ENCODE measurements at places on chromosomes 6 and 20.
A peak's percentile ranks its signal among the peaks of the same experiment; 100 is the strongest.

DNA sequence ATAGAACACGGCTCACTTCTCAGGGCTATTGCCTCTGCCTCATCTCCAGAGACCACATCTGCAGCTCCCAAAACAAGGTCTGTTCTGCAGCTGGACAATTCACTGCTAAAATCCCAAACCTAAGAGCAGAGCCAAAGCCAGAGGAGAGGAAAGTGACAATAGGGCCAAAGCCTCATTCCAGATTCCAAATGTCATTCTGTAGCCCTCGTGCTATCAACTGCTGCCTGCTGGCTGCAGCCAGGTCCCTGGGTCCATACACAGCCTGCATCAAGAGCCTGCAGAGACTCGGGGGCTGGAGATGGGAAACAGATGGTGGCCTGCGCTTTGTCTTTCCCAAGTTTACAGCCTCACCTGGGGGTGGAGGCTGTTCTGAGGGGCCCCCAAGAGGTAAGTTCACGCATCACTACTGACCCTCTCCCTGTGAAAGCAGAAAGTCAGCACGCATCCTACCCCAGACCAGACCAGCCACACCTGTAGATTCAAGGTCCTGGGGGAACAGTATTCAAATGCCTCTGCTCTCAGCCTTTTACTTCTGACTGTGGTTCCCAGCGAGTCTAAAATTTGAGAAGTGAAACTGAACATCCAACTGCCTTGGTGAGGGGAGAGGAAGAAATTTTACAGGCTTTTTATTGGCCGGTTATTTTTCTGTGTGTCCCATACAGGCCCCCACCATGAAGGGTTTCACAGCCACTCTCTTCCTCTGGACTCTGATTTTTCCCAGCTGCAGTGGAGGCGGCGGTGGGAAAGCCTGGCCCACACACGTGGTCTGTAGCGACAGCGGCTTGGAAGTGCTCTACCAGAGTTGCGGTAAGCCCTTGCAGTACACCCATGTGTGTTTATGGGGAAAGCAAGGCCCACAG is at the start of gene LY86:
Gene LY86, plus strand, starts transcription at position 657 of the 860 bp plus-strand sequence. Its CDS starts 15 bp downstream, at position 672.
- DNase-seq, result no peak

- DNase-seq, result no peak
Observed at GRCh38 chr6:4039348-4039747, 39.6 kb downstream of the FAM217A start.

DNA sequence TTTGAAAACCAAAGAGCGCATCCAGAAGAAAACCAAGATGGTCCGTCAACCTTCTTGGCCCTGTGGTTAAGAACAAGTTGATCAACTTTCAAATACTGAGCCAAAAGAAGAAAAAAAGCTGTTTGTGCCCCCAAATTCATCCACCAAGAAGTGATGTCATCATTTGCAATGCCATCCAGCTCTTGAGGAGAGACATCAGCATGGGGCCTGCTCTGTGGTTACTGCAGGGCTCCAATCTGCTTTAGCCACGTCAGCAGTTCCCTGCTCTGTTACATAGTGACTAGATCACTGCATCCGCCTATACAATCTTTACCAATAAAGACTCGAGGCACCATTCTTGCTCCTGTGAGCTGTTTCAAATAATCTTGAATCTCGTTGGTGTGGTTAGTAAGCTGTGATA is 75.0 kb upstream of the BLCAP start:
- no peak for DNase-seq

GRCh38 chr6:139474145-139475108 is 100.0 kb upstream of the CITED2 start:
- DNase-seq, result no peak

DNA sequence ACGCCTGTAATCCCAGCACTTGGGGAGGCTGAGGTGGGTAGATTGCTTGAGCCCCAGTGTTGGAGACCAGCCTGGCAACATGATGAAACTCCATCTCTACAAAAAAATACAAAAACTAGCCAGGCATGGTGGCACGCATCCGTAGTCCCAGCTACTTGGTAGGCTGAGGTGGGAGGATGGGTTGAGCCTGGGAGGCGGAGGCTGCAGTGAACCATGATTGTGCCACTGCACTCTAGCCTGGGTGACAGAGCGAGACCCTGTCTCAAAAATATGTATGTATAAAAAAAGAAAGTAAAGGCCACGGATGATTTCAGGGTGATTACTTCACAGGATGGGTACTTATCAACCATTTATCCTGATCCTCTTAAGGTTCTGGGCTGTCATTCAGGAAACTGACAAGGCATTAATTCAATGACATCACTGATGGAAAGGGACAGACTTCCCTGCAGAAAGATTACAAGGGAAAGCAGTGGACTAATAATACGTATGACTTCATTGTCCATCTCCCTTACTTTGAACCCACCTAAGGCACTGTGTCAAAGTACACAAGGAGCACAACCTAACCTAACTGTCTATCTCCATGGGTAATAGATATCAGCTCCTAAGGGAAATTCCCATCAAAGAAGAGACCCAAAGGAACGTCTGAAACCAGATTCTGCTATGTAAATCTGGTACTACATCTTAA is 61.2 kb downstream of the ZMYND8 start:
- no peak for DNase-seq

- DNase-seq, result no peak
Observed at GRCh38 chr6:6748001-6748400, 159.5 kb downstream of the LY86 start.

GRCh38 chr6:167210375-167211294 is 52.9 kb upstream of the GPR31 start:
- DNase-seq, result peak; percentile 27

DNA sequence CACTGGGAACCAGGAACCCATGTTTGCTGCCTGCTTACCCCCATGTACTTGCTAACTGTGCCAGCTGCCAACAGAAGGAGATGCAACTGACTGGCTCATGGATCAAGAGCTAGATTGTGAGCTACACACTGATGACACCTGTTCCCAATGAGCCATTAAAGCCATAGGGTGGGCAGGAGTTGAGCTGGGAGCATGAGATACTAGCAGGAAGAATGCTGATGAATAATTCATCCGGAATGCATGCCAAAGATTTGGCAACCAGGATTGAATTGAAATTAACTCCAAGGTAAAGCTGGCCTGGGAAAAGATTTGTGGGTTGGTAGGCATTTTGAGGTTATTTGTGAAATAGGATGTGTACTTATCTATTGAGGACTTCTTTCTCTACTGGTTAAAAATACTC is 631.1 kb downstream of the KIF16B start:
- no peak for DNase-seq

DNA sequence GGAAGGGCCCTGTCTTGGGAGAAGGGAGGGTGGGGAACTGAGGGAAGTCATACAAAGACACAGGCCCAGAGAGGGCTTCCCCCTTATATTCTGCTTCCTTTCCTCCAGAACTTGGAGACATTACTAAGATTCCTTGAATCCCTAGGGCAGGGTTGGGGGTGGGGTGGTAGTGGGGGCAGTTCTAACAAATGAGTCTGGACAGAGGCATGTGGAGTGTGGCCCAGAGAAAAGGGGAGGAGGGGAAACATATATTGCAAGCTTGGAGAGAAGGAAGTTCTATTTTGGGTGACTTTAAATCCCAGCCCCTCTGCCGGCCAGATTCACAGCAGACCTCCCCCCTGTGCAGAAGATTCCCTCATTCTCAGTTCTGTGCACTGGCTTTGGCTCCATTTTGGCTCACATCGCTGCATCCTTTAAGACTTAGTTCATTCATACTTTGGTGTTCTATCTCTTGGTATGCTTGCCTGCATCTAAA is 43.7 kb downstream of the DAAM2 start:
- DNase-seq, result no peak

- DNase-seq, result no peak
Observed at GRCh38 chr6:2688401-2689064, 62.2 kb downstream of the MYLK4 start.

DNA sequence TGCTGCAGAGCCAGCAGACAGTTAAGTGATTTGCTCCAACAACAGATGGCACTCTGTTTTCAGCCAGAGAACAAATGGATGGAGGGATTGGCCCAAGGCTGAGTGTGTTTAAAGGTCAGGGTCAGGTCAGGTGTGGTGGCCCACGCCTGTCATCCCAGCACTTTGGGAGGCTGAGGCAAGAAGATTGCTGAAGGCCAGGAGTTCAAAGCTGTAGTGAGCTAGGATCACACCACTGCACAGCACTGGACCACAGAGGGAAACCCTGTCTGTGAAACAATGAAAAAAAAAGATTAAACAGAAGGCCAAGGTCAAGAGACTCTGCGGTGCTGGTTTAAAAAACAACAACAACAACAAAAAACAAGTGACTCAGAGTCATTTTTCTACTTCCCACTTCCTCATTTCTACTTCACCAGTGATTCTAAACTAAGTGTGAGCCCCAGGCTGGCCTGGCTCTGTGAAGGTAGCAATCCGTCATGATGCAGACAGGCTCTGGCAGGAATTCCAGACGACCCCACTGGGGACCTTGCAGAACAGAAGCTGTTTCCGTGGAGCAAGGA is 42.5 kb upstream of the ARMC2 start:
- DNase-seq, result no peak

Measured in uterus (tissue), 4 donors.